ENCODE measurements at places on chromosomes 16 and 17.

- DNase-seq: no peak
Measured at GRCh38 chr16:81409016-81409556, 35.5 kb upstream of the CMIP start.

GRCh38 chr17:50423553-50424159 is 2.4 kb upstream of the ACSF2 start:
- DNase-seq: peak; percentile 73

GRCh38 chr17:75625813-75626486 is 7.3 kb upstream of the SMIM5 start:
- peak; percentile 72 for DNase-seq

- no peak for DNase-seq
Measured at GRCh38 chr17:39920218-39921210, 2.1 kb upstream of the GSDMB start.

DNA sequence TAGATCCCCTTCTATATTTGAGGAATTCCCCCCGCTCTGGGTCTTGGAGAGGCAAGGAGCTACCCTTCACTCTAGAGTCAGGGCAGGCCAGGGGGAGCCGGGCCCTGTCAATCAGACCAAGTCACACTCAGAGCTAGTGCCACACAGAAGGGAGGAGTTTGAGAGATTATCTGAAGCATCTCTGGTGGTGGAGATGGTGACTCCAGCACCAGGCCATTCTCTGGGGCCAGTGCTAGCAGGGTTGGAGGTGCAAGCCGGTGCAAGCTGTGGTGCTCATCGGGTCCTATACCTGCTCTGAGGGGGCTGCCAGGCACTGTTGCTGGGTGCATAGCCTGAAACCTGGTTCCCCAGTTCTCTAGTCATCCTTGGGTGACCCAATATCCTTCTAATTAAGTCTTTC is 201.2 kb downstream of the COPRS start:
- no peak for DNase-seq

DNA sequence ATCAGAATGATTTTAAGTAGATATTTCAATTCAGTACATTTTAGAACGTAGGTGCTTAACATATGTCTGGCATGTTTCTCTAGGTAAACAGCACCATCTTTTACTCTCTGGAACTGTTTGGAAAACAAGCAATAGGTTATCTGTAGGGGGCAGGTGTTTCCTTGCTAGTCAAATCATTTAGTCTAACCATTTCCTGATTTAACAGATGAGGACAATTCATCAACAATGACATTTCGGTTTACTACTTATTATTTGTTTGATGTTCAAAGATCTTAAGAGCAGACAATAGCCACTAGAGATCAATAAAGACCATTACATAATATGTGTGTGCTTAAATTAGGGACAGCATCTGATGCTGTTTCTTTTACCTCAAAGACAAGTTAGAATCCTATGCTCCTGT is 173.1 kb downstream of the CEP112 start:
- DNase-seq: no peak

DNA sequence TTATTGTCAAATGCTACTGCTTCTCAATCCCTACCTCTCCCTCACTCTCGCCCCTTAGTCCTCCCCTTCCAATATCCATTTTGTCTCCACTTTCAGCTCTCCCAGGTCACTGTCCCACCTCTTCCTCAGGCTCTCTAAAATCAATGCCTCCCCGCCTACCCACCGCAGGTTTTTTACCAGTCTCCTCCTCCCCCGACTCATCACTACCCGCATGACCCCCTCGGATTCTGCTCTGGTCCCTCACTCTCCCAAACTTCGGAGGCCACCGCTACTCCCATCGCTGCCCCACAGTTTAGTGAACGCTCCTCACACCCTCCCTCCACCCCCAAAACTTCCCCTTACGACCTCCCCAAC is 513 bp downstream of the CRLF3 start:
- peak; percentile 55 for DNase-seq

- DNase-seq: no peak
Measured at GRCh38 chr17:68087851-68088250, 52.3 kb downstream of the KPNA2 start.

- DNase-seq: no peak
Measured at GRCh38 chr17:35449371-35449931, 885 bp upstream of the SLFN13 start.

DNA sequence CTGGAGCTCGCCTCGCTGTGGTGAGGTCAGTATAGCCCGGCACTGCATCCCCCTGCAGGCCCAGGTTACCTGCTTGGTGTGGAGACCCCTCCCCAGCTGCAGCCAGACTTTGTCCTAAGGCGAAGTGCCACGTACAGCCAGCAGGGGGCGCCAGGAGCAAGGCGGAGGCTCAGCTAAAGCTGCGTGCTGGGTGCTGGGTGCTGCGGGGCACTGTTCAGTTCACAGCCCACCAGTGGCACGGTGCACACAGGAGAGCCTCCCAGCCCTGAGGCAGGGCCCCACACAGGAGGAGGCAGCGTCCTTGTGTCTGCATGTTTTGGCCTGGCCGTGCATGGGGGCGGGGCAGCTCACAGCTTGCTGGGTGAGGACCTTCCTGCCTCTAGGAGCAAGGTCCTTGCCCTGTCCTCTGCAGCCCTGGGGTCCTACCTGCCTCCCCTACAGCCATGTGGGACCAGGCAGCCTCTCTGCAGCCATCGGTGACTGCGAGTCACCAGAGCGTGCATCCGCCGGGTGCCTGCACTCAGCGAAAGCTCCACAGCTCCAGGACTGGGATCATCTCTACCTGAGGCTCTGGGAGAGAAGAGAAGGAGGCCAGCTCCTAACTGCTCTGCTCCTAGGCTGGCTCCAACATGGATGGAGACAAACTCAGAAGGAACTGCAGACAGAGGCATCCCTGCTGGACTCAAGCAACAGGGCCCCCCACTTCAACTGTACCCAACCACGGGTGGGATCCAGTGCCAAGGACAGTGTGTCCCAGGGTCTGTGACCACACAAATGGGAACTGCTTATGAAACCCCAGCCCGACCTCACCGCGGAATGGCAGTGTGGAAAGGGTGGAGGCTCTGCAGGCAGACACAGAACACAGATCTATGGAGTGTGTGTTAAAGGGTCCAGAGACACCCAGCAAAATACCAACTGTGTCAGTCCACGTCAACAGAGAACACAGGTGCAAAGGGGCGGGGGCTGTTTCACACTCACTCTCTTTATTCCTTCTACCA is 19.0 kb downstream of the SLC7A5 start:
- DNase-seq: peak; percentile 85

DNA sequence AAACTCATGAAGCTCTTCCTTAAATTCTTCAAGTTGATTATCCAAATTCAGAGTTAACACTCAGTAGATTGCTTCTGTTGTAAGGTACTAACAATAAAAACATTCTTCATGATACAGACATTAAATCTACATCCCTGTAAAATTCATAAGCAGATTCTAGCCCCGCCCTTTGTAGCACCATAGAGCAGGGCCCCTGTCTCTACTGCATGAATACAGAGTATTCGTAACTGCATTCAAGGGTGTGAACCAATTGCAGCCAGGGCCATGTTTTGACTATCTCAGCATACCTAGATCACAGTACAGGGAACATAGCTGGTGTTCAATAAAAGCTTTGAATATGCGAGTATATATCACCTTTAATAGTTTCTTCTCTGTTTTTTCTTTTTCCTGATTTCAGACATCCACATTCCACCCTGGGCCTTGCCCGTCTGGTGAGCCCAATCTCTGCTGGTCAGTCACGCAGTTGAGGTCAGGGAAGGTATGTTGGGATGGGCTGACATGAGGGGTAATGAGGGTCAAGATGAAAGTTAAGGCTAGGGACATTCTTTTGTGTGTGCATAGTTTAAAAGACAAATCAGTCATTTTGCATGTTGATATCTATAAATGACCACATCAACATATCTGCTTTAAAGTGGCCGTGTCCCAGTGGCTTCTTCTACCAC is 33.0 kb downstream of the KCNJ16 start:
- no peak for DNase-seq

DNA sequence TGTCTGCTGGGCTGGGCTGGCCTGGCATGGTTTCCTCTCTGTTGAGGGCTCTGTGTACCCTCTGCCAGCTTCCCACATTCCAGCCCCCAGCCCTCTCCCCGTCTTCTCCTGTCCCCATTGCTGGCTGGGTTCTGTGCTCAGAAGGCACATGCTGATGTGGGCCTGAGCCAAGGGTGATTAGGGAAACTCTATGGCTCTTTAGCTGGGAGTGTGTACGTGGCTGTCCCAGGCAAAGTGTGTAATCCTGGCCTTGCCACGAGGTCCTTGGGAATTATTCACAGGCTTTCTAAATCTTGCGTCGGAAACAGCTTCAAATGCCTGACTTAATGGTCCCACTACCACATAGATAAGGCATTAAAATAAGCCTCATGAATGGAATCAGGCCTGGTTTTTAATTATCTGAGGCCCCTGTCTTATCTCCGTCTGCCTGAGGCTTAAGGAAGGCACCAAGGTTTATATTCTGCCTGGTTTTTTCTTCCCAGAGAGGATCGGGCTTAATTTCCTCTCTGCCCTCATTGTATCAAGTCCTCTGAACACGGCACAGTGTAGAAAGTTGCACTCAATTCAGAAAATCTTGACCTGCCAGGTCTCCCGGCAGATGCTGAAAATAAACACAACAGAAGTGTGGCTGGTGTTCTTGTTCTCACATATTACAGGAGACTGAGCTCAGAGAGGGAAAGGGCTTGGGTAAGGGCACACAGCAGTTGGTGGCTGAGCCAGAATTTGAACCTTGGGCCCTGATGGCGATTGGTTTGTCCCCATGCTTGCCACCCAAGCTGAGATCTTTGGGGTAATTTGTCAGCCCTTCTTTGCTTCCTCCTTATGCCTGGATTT is 52.9 kb upstream of the LGALS9 start:
- DNase-seq: no peak

GRCh38 chr17:50549969-50550368 is 3.0 kb downstream of the SPATA20 start:
- DNase-seq: no peak

GRCh38 chr16:27344721-27345120 is 30.9 kb downstream of the IL4R start:
- no peak for DNase-seq

- DNase-seq: no peak
Measured at GRCh38 chr17:36824678-36825101, 112.6 kb upstream of the LHX1 start.

DNA sequence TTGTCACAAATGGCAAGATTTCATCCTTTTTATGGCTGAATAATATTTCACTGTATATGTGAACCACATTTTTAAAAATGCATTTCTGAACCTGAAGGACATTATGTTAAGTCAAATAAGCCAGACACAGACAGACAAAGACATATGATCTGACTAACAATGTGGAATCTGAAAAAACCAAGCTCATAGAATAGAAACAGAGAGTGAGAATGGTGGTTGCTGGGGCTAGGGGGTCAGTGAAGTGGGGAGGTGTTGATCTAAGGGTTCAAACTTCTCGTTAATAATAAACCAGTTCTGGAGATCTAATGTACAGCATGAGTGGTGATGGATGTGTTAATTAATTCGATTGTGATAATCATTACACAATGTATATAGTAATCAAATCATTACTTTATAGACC is 475.1 kb downstream of the WWOX start:
- DNase-seq: no peak

- DNase-seq: no peak
Measured at GRCh38 chr17:45277992-45278391, 16.1 kb upstream of the SPATA32 start.

GRCh38 chr16:30092373-30093010 is 768 bp upstream of the TBX6 start:
- DNase-seq: peak; percentile 74

DNA sequence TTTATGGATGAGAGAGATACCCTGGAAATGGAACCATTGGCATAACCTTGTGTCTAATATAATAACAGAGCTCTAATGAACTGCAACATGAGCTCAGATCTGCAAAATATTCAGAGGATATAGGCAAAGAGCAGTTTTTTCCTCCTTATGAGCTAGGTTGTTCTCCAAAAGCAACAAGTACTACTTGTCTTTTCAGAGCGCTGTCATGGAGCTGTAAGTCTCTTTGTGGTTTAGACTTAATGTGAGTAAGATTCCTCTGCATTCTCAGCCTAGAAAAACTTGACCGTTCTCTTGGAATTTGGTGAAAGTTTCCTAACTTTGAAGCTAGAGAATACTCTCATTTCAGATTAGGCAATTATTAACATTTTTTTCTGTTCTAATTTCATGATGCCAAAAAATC is 85.2 kb downstream of the FTO start:
- peak; percentile 34 for DNase-seq

DNA sequence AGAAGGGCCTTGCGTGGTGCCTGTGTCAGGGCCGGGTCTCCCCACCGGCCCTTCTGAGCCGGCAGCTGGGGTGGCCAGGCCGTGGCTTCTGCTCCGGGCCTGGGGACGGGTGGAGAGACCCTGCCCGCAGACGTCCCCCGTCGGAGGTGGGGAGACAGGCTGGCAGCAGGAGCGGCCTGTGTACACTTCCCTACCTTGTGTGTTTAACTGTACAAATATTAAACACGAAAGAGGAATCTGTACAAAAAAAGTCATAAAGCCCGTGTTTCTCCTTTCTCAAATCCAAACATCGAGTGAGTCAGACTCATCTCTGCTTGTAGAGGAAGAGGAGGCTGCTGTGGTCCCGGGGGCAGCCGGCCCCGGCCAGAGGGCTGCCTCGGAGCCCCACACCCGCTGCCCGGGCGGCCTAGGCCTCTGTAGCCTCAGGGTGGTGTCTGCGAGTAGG is 2.0 kb downstream of the CACNA1H start:
- no peak for DNase-seq

DNA sequence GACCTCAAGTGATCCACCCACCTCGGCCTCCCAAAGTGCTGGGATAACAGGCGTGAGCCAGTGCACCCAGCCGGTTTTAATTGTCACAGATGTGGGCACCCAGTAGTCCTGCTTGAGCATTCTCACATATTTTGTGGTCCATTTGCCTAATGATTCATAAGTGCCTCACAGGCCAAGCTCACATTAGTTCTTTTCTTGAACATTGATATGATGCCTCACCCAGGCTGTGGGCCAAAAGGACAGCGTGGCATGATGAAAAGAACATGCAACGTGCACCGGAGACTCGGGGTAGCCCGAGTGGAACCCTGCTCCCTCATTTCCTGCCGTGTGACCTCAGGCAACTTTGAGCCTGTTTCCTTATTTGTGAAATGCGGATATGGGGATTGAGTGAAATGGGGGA is 181.9 kb downstream of the SNX29 start:
- no peak for DNase-seq

DNA sequence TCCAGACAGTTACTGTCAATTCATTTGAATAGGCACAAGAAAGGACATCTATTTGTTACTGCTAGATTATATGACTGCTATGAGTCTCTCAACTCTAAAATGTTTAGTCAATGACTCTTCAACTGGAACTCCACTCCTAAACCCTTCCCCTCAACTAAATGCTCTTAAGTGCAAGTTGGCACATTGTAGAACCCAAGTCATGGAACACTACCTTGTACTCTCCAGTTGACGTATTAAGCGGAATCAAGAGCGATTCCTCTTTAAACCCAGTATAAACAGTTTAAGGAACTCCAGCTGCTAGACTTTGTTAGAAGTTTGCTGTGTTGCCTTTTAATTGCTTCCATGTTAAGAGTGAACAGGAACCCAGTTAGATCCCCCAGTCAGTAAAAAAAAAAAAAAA is 44.6 kb downstream of the STH start:
- no peak for DNase-seq
